Heart left ventricle (tissue), 16 donors: ENCODE measurements at places on chromosomes 7 and 10. TPM values are rescaled to one million over a fixed set of nuclear protein-coding genes. Genes with fewer than 3 reads are reported as not detected.

YAE1 gene
- 8.4 TPM for total RNA-seq

- no peak for DNase-seq
Measured at GRCh38 chr10:28711776-28712175, 34.5 kb downstream of the BAMBI start.

TAS2R3 gene
- total RNA-seq = not detected

AGAP4 gene
- total RNA-seq = 6.2 TPM

PRKG1 gene
- 29.3 TPM for total RNA-seq

SLIT1 gene
- 0.61 TPM for total RNA-seq

DNA sequence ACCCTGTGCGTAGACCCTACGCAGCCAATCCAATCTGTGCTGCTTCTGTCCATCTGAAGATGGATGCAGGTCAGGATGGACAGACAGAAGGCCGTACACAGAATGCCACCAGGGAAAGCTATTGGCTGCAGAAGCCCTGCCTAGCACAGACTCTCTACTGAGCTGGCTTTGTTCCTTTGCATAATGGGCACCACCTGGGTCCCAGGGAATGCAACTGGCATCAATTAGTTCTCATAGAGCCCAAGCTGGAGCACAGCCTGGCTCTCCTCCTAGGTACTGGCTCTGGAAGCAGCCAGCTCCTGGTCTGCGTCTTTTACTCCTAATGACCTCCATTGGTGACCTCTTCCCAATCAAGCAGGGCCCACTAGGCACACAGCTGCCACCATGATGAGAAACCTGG lies 26.8 kb upstream of the CACUL1 start:
- DNase-seq = no peak

DNA sequence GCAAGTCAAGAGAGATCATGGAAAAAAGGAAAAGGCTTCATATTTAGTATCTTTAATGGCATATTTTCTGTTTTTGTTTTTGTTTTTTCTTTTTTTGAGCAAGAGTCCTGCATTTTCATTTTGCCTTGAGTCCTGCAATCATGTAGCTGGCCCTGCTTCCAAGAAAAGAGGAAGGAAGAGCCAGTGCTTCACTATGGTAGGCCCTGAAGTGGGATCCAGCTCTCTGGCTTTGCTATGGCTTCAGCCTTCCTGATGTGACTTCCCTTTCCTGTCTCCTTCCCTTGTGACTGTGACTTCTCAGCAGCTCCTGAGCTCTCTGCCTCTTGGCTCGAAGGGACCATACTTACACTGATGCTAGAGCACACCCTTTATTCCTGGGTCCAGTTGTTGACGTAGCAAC lies 512.3 kb downstream of the INHBA start:
- no peak for DNase-seq
